ELF-1 (cell line): ENCODE measurements at places on chromosomes 6 and 20.

GRCh38 chr20:37690626-37691369 is 3.0 kb upstream of the CTNNBL1 start:
- no peak for DNase-seq

- no peak for DNase-seq
Measured at GRCh38 chr6:2038092-2038491, 207.3 kb downstream of the GMDS start.

DNA sequence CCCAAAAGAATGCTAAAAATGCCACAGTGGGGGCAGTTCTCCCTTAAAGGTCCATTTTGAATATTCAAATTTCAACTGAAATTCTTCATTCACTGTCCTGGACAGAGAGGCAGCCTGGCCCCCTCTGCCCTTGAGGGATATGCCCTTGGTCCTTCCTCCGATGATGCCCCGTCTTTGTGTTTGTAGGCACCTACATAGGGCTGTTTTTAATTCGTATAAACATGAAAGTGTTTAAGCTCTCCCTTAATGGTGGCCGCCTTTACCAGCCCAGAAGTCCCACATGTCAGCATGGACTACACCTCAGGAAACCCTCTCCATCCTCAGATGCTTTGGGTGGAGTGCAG is 70.2 kb downstream of the SSR1 start:
- DNase-seq = no peak

DNA sequence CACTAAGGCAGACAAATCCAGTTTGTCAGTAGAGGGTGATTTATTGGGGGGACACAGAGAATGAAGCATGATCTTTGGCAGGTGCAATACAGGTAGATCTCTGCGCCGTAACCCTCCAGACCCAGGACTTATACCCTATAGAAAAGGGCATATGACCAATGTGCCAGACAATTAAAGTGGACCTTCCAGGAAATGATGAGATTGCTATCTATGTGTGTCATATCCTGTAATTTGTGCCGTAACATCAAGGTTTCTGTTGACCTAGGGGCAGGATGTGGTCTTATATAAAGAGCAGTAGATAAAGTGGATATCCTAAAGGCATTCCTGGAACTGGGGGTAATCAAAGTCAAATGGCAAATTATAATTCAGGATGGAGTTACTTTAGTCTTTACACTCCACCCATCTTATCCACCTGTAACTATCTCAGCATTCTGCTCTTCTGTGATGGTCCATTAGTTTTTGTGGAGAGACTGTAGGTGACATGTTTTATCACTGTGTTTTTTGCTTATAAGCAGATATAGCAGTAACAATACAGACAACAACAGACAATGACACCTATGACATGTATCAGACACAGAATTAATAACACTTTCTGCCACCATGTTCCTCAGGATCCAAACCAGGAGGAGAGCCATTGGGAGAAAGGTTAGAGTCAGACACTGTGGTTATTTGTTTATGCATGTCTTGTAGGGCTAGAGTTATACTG is 43.1 kb upstream of the ZNF337 start:
- DNase-seq = no peak
